Activated naive CD4-positive, alpha-beta T cell treated with anti-CD3 and anti-CD28 coated beads, Interleukin-2, amount 50 U/mL, for 16 hours (primary cell): ENCODE measurements at places on chromosomes 7 and 10.
A peak's percentile ranks its signal among the peaks of the same experiment; 100 is the strongest.

DNA sequence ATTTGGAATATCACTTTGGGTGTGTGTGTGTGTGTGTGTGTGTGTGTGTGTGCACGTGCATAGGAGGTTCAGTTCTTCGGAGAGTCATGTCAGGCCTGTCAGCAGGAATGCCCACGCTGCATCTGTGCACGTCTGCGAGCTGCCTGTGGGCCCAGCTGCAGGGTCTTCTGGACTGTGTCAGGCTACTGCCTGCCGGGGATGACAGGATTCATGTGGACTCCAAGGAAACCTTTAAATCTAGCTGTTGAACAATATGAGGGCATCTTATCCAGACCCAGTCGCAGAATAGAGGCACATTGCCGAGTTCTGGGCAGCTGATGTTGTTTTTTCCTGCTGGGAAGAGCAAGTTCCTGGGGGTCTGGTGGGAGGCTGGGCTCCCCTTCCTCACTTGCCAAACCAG lies 19.0 kb downstream of the AQP1 start:
- no peak for DNase-seq

- DNase-seq = peak; percentile 45
Observed at GRCh38 chr7:336810-337566, 47.0 kb downstream of the FOXL3 start.

- no peak for DNase-seq
Observed at GRCh38 chr7:110281362-110281761, 809.6 kb upstream of the LRRN3 start.

GRCh38 chr7:30929686-30930085 lies 18.0 kb downstream of the AQP1 start:
- no peak for DNase-seq

DNA sequence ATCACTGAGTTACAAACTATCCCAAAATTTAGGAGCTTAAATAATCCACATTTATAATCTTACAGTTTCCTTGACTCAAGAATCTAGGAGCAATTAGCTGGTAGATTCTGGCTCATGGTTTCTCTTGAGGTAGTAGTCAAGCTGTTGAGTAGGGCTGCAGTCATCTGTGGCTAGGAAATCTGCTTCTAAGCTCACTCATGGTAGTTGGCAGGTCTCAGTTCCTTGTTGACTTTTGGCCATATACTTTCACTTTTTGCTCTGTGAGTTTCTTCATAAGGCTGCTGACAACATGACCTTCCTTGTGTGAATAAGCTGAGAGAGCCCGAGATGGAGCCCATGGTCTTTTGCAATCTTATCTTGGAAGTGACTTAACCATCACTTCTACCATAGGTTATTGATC lies 10.8 kb upstream of the ETV1 start:
- no peak for DNase-seq

GRCh38 chr10:79310200-79310865 lies 36.9 kb upstream of the PPIF start:
- no peak for DNase-seq

DNA sequence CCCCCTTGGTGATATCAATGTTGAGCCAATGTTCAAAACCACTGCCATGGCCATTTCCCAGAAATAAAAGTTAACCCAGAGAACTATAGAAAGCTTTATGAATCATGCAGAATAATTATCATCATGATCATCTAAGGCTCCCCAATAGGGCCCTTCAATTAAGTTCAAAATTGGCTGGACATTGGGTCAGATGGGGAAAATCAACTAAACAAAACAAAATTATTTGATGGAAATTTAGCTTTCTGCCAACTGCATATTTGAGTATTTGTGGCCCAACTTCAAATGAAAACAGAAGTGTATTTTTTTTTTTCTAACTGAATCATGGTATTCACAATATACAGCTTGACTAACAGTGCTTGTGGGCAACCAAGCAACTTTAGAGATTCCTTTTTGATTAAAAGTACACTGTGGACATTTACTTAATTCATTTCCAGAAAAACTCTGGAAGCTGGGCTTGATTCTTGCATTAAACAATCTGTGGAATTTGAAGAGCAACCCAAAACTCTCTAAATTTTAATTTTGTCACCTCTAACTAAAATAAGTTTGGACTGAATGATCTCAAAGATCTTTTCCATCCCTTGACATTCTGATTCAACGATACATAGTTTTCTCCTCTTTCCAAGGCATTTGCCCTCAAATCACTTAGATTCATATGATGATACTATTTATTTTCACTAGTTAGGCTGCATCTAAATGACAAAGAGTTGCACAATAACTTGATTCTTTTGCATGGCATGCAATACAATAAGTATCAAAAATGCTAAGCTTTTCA lies 203.2 kb downstream of the AHR start:
- DNase-seq = no peak

GRCh38 chr7:94509264-94509886 lies at the start of gene CASD1:
Gene CASD1, plus strand, starts transcription at chr7:94509809. Its CDS starts 276 bp downstream, at chr7:94510085.
- DNase-seq = peak; percentile 68

- DNase-seq = no peak
Observed at GRCh38 chr7:108340856-108341411, 115.3 kb downstream of the NRCAM start.

DNA sequence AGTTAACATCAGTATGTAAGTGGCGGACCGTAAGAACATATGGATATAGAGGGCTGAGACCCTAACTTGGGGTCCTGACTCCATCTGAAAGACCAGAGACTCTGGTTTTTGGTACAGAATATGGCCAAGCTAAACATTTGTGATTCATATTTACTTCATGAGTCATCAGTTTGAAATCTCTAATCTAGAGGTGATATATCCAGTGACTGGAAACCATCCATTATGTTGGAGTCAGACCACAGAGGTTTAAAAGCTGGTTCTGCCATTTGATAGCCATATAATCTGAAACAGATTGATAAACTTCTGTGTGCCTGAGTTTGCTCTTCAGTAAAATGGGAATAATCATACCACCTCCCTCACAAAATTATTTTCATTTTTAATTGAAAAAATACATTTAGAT lies 505.3 kb downstream of the SORCS3 start:
- DNase-seq = no peak

DNA sequence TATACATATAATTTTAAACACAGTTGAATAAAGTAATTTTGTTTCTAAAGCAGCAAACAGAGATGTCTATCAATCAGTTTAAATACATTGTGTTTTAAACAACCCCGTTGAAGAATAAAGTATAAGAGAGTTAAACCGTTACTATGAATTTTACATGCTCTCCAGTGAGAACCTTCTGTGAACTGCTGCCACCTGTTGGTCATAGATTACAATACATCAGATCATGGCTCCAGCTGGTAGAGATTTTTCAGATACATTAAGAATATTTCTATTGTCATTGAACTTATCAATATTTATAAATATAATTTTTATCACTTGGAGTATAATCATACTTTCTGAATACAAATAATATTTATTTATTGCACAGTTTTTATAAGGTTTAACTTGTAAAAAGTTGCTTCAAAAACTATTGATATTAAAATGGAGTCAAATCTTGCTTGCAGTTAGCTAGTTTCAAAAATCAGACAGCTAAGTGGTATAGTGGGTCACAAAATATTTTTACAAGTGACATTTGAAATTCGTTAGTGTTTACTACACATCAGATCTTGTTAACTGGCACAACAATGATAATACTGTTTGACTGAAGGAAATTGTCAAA lies 561.2 kb upstream of the PHF14 start:
- DNase-seq = no peak

DNA sequence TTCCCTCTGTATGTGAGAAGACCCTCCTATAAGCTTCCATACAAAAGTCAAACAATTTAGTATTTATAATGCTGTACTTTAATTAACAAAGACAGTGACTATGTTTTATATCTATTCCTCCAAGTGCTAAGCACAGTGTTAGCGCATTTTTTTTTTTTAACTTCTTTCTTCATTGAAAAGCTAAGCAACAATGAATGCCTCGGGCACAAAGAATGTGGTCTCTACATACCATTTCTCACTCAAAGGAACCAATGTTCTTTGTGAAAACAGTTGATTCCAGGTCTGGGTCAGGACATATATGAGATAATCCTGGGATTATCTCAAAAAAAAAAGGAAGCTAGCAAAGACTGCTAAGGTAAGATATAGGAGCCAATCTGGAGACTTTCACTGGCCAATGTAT lies 26.2 kb upstream of the REEP3 start:
- DNase-seq = no peak

GRCh38 chr7:25669961-25670841 lies 441.9 kb upstream of the NPVF start:
- DNase-seq = no peak

DNA sequence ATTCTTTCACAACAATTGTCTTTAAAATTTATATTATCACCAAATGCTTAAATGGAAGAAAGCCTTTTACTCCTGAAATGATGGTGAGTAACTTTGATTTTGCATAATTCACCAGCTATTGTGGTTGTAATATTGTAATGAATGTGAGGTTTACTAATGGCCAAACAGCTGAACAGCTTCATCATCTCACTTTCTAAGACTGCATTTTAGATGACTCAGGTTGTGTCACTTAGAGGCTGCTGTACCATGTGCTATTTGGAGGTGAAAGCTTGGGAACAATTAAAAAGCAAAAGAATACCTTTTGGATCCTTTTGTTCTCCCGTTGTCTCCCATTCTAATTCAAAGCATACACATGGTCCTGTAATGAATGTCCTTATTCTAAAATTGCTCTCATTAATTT lies 604.0 kb upstream of the PFKP start:
- no peak for DNase-seq

DNA sequence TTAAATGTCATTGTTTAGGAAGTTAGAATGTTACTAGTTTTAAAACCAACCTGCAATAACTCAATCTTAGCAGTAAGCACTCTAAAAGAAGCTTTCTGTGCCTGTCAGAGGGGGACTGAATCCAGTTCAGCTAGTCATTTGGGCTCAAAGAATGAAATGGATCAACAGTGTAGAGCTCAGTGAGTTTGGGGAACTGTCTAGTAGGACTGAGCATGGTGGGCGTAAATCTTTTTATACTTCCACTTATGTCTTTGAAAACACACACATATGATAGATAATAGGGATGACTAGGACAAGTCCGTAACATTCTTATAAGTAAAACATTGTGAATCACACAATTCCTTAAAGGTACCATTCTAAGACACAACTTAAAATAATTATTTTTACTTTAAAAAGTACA lies 11.5 kb downstream of the GSAP start:
- no peak for DNase-seq

DNA sequence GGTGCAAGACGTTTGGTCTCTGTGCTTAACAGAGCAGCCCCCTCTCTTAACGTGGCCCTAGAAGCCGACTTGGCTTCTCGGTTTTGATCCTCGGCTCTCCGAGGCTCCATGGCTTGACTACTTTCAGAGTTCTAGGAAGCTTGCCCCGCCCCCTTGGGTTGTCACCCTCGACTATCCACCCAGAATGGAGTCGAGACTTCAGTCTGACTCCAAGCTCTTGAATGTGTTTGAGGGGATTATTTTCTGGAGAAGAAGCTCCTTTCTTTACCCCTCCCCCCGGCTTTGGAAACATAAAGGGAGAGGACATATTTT lies 448 bp downstream of the SEC24C start:
- DNase-seq = peak; percentile 71

DNA sequence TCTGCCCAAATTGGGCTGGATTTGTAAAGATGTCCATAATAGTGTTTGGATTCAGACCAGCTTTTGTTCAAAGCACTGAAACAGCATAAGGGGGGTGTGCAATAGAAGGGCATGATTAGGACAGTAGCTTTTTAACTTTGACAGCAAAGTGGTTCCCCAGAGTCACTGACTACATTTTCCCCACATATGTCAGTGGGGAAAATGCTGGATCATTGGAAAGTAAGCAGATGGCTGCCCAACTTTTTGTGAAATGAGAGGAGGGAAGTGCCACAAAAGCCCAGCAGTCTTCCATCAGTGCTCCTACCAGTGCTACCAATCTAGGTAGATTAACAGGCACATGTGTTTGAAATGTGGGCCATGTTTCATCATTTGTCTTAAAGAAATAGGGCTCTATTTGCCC lies 162.8 kb downstream of the FZD1 start:
- DNase-seq = no peak

GRCh38 chr10:5283305-5284158 lies 81.2 kb upstream of the UCN3 start:
- peak; percentile 32 for DNase-seq

- no peak for DNase-seq
Observed at GRCh38 chr7:100532165-100533022, 6.6 kb upstream of the AGFG2 start.

- DNase-seq = no peak
Observed at GRCh38 chr7:43117095-43117494, 4.6 kb downstream of the HECW1 start.

GRCh38 chr7:103715376-103716120 lies 269.5 kb upstream of the SLC26A5 start:
- no peak for DNase-seq

DNA sequence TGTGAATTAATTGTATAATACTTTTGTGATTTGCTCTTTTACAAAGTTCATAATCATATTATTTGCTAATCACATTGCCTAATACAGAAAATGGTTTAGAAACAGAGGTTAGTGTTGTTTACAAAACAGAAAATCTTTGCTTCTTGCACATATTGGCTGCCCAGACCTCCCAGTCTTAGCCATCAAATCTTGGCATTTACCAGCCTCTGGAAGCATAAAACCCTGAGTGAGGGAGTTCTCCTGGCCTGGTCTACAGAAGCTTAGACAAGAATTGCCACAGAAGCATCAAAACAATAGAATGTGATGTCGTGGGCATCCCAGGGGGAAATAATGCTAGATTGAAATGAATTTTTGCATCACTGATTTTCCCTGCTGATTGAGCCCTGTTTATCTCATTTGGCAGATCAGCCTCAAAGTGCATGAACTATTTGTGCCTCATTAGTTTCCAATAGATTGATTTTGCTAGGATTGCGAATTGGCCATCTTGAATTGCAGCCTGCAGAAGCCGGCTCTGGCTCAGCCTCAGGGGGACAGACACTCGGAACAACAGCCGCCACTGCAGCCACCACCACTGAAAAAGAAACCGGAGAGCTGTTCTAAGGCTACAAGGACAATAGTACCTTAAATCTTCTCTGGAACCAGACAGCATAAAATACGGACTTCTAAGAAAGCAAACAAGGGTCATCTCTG lies 11.1 kb upstream of the SORBS1 start:
- no peak for DNase-seq

GRCh38 chr7:25922296-25922695 lies 229.7 kb upstream of the NFE2L3 start:
- DNase-seq = no peak

DNA sequence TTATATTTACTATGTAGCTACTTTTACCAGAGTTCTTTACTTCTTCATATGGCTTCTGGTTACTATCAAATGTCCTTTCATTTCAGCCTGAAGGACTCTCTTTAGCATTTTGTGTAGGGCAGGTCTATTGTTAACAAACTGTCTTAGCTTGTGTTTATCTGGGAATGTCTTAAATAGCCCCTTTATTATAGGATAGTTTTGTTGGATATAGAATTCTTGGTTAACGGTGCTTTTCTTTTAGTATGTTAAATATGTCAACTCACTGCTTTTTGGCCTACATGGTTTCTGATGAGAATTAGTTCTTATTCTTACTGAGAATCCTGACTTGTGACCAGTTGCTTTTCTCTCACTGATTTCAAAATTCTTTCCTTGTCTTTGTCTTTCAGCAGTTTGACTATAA lies 169.0 kb downstream of the ADK start:
- no peak for DNase-seq

- no peak for DNase-seq
Observed at GRCh38 chr7:133983685-133984419, 143.3 kb upstream of the LRGUK start.
